ENCODE measurements at places on chromosomes 2 and 18.

DNA sequence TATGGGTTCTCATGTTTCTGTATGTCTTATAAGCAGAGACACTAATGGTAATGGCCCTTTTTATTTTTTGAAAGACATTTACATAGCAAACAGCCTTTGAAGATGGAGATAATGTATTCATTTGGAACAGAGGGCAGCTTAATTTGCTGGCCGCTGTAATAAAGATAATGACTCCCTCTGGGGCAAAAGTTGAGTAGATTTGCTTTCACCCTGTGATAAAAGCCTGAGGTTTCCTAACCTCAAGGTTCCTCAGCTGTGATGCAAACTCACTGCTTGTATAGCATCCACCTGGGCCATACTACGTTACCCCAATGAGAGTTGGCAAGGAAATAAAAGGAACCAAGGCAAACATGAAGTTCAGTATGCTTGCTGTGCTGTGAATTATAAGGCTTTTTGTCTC is 54.8 kb downstream of the TEX51 start:
- no peak for DNase-seq

DNA sequence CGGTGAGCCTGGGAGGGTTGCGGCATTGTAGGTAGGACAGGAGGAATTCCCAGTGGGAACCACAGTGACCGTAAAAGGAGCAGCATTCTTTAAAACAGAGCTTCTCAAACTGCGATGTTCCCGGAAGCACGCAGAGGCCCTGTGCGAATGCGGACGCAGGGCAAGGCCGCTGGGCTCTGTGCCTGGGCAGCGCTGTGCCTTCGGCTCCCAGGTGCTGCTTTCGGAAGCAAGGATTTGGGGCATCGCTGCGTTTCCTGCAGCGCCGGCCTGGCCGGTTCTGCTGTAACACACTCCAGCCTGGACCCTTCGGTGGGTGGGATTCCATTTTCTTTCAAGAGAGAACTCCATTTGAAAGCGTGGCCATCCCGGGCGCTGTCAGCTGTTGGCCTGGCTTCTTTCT is 118.6 kb downstream of the PTGR3 start:
- no peak for DNase-seq

DNA sequence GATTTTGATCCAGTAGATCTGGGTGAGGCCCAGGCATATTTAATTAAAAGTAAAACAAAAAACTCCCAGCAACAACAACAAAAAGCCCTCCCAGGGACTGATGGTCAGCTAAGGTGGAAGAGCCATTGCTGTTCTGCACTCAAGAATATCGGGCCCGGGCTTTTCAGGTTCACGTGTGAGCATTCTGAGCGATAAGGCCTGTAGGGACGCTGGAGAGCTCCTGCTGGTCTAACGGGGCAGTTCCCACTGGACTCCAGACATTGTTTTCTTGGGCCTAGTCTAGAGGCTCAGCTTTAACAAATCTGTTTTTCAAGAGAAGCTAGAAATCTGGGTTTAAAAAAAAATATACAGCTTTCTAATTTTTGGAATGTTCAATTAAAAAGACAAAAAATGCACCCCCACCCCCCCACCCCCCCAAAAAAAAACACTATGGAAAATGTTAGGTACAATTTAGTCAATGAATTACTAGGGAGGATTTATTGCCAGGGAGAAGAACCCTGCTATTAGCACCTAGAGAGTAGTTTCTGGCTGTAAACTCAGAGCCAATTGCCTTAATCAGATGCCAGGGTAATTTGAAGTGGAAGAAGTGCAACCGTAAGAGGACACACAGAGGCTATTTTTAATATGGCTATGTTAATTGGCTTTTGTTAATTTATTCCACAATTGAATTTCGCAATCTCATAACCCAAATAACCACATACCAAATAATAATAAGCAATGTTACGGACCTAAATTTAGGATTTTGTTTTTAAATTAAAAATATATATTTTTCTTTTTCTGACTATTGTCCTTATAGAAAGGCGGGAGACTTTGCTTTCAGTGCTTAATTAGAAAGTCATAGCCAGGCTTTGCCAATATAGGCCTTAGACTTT is 78.9 kb downstream of the MAP4K4 start:
- DNase-seq = no peak

DNA sequence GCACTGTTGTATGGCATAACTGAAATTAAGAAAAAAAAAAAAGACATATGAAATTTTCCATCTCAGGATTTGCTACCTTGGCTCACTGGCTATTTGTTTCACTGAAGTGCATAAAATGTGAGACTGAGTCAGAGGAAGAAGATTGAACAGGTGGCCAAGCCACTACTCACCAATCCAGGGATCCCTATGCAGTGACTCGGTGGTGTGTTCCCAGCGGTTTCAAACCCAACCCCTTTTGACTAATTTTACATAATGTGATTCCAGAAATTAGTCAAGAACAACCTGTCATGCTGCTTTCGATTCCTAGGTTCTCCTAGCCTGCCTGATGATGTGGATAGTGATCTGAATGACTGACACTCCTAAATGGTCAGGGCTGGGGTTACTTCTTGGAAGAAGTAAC is 77.3 kb downstream of the KLHL14 start:
- DNase-seq = no peak

GRCh38 chr2:88831792-88832248 is 140.3 kb downstream of the RPIA start:
- DNase-seq = no peak

GRCh38 chr2:109644571-109645275 is 30.6 kb downstream of the SOWAHC start:
- no peak for DNase-seq

GRCh38 chr2:15563227-15564100 is 2.3 kb upstream of the NBAS start:
- no peak for DNase-seq

DNA sequence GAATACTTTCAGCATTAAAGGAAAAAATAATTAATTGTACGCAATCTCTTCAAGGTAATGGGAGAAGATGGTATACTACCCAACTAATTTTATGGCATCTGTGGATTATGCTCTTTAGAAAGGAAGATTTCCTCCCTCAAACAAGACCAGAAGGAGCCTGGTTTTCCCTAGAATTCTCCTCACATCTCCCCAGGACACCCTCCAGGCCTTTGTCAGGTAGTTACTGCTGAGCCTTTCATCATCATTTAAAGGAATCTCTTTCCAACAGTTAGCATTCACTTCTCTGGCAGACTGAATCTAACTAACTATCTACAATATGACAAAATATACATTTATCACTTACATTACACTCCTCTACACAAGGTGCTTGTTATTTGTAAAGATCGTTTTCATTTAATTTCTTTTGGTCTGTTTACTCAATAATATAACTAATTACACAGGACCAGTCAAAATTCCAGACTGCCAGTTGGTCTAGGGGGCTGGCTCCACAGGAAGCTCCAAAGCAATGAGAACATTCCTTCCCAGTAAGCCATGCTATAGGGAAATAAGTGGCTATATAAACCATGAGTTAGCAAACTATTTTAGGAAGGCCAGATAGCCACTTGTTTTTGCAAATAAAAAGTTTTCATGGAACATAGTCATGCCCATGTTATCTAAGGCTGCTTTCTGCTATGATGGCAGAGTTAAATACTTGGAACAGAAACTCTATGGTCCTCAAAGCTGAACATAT is 19.1 kb downstream of the ZNF24 start:
- DNase-seq = no peak

GRCh38 chr2:42851186-42851585 is 58.8 kb upstream of the HAAO start:
- DNase-seq = no peak

DNA sequence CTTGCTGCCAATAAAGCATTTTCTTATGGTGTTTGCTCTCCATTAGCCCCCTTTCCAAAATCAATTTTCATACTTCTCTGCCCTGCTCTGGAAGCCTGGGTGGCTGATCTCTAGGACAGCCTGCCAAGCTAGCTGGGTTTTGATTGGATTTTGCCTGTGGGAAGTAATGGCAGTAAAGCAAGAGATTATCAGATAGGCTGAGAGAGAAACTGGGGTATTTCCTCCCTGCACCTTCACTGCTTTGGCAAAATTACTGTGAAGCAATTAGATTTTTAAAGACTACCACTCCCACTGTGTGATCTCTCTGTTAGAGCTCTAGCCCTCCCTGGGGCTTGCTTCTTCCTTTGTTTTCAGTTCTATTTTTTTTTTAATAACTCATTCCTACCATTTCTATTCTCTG is 223.8 kb downstream of the DLGAP1 start:
- no peak for DNase-seq

GRCh38 chr2:18176679-18177215 is 298.3 kb downstream of the KCNS3 start:
- DNase-seq = no peak

- no peak for DNase-seq
These were observed at the start of gene PRKCE for GRCh38 chr2:45651415-45652089. Gene PRKCE, plus strand, starts transcription at chr2:45651675.

DNA sequence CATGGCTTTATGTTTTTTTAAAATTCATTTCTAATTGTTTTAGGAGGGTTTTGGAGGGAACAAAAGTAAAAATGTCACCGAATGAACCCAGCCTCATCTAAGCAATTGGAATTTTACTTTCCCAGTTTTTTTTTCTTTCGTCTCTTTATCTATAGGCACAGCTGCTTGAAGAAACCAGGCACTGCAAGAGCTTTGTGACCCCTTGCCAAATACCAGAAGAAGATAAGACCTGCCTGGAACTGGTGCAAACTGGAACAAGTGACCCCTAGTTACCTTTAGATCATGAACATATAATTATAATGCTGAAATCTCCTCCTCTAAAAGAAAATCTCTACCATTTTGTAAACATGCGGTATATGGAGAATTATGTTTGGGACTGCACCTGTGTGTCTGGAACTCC is 100.9 kb downstream of the TSN start:
- no peak for DNase-seq

- no peak for DNase-seq
These were observed 417.4 kb downstream of the KCNJ3 start for GRCh38 chr2:155115846-155116245.

GRCh38 chr2:127694986-127695385 is 6.3 kb upstream of the SFT2D3 start:
- DNase-seq = no peak

DNA sequence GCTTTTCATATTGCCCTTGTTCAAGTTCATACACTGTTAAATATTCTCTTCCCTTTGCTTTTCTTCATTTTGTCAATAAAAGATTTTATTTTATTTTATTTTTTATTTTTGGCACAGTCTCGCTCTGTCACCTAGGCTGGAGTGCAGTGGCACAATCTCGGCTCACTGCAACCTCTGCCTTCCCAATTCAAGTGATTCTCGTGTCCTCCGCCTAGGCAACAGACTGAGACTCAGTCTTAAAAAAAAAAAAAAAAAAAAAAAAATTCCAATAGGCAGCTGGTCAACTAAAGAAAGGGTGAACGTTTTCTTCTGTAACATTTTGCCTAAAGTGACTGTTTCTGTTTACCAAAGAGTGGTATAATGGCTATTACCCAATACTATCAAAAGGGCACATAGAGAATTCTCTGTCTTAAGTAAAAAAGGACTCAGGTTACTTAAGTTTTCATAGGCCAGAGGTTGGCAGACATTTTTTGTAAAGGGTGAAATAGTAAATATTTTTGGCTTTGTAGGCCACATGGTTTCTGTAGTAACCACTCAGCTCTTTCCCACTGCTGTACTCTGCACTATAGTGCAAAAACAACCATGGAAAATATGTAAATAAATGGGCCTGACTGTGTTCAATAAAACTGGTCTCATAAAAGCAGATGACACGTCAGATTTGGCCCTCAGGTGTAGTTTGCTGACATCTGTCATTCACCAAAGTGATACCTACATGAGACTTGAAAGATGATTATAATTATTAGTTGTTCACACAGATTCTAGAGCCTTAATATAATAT is 113.4 kb downstream of the MIB1 start:
- no peak for DNase-seq

DNA sequence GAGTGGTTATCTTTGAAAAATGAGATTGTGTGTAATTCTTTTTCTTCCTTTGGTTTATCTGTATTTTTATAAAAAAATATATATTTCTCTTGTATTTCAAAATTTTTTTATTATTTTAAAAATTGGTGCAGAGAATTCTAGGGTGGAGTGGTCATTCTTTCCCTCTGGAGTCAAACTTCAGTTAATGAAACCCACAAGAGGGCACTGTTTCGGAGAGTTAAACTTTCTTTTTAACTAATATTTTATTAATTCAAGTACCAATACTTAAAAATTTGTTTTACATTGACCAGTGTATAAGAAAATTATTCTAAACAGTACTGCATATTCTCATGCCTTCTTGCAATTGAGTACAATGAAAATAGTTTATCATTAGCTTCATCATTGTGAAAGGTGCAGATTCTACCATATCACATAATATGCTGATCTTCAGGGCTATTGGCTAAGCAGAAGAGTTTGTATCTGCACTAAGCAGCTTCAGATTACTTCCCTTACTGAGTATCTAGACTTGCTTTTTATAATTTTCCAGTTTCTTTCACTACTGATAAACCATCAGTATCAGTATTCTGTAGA is 50.1 kb downstream of the HS1BP3 start:
- no peak for DNase-seq

DNA sequence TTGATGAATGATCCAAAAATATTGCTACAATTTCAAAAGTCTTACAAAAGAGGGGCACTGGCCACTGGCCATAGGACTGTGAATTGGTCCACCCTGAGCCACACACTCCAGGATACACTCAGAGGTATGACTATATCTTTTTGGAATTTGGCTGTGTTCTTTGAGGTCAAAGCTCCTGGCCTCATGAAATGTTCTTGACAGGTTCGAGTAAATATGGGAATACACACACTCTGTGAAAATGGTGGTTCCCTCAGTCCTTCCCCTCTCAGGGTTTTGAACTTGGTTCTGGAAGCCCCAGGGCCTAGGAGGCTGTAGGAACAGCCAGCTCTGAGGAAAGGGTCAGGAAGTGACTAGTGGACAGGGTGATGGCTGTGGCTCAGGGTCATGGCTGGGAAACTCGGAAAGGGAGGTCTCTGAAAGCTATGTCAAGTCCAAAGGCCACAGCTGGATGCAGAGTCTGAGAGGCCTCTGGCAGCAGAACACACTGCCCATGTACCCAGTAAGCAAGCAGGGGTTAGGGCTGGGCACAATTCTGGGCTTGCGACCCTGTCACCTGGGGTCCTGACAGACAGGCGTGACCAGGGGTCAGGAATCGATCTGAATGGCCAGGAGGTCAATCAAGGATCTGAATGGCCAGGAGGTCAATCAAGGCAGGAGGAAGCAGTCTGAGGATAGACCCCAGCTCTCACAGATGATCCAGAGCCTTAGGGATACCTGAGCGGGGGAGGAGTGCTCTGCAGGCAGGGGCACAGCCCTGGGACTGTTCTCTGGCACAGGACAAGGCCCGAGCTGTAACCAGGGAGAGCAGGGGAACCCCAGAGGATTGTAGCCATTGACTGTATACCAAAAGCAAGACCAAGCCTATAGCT is 223.4 kb upstream of the SMAD2 start:
- no peak for DNase-seq

DNA sequence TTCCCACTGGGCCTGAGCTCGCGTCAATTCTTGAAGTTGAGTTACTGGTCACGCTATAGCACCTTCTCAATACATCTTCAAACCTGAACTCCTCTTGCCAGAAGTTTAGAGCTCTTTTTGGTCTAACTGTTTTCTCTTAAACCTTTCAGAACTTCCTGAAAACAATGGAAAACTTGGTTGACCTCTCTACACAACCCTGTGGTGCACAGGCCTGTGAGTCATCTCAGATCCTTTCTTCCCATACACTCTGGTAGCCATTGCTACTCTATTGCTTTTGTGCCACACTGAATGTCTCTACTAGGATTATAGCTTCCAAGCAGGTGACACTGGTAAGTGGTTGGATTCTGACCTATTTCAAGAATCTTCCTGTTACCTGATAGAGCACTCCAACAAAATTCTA is 321.5 kb upstream of the FSIP2 start:
- DNase-seq = no peak

Measured in activated CD4-positive, CD25-positive, alpha-beta regulatory T cell (primary cell).